ENCODE measurements at places on chromosomes 12 and 14.

DNA sequence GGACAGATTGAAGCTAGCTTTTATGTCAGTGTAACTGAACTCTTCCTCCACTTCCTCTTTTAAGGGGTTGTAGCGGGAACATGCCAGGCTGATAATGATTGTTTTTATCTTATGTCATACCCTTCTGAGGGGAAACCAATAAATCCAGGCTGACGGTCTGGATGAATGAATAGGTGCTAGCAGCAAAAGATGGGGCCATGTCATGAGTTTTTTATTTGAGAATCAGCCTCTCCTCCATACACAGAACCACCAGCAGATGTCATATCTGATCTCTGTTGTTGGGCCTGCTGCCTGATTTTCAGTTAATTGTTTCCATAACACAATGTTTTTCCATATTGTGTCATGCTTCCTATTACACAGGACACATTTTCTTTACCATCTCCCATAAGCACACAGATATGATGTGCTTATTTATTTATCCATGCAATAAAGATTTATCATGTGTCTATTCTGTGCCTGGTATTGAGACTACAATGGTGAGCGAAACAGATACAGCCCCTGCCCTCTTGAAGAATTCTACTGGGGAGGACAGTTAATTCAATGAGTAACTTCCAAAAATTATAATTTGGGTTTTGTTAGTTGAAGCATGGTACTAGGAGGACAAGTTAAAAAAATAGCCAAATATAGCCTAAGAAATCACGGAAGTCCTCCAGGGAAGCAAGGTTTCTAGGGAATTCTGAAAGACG is 33.6 kb upstream of the CRY1 start:
- no peak for DNase-seq

- DNase-seq, result no peak
Observed at GRCh38 chr14:26841326-26841725, 243.5 kb upstream of the NOVA1 start.

GRCh38 chr14:26206640-26207039 is 391.2 kb downstream of the NOVA1 start:
- no peak for DNase-seq

DNA sequence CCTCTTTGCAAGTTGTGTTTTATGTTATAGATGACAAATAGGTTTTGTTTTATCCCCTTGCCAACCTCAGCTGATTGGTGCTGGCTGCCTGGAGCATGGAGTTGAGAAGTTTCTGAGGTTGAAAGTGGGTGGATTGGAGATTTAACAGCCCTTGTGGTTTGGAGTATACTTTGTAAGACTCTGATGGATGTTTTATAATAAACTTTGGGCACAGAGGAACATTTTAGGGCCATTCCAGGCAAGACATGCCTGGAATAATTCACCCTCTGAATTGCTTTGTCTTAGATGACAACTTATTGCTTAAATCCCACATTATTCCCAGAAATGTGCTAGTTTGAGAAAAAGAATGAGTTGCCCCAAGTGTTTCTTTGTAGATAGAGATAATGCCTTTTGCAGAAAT is 158.9 kb downstream of the SLC5A8 start:
- no peak for DNase-seq

GRCh38 chr14:104930526-104931303 is 6.0 kb downstream of the PLD4 start:
- no peak for DNase-seq

DNA sequence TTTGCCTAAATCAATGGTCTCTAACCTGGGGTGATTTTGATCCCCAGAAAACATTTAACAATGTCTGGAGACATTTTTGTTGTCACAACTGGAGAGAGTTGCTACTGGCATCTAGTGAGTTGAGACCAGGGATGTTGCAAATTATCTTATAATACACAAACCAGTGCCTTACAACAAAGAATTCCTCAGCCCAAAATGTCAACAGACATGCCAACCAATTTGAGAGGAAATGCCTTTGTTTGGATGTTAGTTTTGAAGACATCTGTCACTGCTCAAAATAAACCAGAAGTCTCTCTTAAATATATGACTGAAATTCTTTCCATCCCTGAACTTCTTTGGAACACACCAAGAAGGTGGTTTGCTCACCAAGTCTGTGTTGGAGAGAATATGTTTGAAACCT is 336.9 kb upstream of the ATP2B1 start:
- no peak for DNase-seq

GRCh38 chr12:7042842-7043241 is 17.7 kb upstream of the C1S start:
- no peak for DNase-seq

DNA sequence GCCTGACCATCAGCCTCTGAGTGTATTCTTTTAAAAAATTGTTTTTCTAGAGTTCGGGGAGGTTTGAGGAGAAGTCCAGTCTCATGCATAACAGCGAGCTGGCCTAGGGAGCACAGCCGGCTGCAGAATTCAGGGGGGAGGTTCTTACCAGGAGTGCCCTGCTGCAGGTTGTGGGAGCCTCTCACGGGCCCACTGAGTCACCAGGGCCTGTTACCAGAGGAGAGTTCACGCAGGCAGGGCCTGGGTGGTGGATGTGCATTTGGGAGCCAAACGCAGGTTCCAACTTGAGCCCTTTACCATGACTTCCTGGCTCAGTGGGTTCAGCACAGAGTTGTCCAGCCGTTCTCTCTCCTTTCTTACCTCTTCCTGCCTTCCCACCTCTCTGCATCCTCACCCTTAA is 14.4 kb downstream of the CD9 start:
- DNase-seq, result no peak

DNA sequence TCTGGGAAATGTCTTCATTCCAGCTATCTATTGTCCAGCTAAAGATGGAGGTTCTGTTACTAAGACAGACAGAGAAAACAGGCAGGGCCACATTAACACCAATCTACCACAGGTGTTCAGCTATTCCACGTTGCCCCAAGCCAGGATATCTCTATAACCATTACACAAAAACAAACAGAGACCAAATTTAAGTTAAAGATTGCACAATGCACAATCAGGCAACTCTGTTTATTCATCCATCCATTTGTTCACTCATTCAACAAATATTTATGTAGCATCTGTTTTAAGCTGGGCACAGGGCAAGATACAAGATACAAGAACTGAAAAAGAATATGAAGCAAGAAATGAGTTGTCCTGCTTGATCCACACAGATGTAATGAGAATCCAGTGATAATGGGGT is 629.0 kb downstream of the MED13L start:
- DNase-seq, result no peak

DNA sequence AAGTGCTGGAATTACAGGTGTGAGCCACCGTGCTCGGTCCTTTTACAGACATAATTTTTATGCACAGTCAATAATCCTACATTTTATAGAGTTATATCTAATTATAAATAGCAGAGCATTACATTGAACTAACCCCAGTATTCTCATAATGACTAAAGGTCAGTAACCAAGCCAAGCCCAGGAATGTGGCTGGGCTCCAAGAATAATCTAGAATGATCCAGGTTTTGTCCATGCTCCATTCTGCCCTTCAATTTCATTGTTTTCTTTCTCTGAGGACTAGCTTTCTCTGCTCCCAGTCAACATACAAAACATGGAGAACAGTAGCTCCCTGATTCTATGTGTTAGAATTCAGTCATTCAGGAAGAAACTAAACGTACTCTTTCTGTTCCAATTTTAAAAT is 92.1 kb upstream of the KRR1 start:
- no peak for DNase-seq

DNA sequence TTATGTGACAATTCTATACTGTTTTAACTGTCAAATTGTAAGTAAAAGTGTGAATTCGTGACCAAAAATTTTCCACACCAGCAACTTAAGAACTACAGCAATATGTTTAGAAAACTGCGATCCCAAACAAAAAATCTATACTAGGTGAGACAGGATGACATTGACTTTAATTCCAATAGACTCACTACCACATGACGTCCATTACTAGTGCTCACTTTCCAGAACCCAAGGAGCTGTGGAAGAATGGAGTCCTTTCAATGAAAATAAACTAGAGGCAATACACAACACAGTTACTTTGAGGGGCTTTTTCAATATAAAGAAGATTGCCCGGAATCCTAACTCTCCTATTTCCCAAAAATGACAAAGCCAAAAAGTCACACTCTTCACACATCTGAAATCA is 1.4 kb downstream of the EPS8 start:
- DNase-seq, result no peak

DNA sequence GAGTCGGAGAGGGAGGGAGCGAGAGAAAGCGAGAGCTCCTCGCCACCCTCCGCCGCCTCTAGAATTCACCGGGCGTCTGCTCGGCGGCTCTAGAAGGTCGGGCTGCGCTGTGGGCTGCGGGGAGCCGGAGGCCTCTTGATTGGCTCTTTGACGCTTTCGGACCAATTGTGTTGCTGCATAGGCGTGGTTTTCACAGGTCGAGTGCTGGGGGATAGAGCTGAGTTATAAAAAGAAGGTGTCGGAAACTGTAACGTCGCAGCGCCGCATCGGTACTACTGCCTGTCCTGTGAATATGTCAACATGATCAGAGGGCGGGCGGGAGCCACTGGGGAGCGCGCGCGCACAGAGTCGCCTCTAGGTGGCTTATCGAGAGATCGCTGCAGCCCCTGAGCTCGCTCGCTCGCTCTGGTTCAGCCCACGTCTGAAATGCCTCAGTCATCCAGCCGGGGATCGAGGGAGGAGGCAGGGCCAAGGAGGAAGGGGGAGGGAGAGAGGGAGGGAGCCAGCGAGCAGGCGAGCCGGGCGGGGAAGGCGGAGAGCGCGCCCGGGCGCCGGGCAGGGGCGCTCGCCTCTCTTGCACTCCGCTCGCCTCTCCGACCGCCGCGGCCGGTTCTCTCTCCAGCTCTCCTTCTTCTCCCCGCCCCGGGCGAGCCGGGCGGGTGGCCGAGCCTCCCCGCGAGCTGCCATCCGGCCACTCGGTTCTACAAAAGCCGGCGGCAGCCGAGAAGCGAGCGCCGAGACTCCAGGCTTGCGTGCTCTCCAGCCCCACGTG is at the start of gene TBX3:
Gene TBX3 (minus strand): TSS at position 78 of the 772 bp plus-strand sequence. CDS start 975 bp downstream, outside the sequence.
- peak; percentile 75 for DNase-seq

DNA sequence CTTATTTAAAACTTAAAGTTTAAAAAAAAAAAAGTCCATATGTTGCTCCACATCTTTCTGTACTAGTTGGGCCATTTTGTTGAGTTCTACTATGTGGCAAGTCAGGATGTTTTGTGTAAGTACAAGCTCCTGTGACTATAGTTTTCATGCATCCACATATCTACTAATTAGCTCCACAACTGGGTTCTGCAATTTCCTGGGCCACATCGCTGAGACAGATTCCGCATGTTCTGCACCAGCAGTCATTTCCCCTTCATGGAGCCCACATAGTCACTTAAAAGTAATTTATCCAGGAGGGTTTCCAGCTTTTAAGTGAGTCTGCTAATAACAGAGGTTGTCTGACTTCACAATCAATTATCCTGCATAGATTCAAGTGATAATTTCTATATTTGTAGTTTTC is 461.4 kb downstream of the ZFP36L1 start:
- no peak for DNase-seq

DNA sequence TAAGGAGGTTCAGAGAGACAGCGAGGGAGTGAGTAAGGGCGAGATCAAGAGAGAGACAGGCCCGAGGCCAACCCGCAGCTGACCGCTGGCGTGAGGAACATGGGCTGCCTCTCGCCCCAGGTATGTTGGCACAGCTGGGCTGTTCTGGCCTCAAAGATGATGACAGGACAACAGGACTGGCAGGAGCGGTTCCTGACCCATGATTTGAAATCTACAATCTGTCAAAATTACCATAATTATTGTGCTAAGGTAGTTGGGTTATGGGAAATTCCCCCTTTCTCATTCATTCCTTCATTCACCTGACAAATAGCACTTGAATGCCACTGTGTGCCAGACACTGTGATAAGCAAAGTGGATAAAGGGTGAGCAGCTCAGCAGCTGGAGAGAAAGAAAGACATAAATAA is 5.1 kb upstream of the ENDOU start:
- no peak for DNase-seq

DNA sequence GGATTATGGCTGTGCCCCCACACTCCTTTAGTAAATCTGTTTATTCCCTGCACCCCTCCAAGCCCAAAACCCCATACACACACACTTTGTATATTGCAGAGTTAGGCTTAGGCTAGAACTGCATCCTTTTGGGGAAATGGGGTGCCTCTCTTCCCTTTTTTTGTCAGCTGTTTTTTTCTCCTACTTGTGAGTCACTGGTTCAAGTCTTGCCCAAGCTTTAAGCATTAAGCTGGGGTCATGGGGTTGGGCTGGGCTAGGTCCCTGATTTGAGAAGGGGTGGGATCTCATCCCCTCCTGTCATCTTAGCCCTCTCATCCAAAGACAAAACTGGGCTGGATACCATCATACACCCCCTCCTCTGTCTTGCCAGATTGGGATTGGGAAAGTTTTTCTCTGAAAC is 1.6 kb downstream of the LRP1 start:
- DNase-seq, result no peak

DNA sequence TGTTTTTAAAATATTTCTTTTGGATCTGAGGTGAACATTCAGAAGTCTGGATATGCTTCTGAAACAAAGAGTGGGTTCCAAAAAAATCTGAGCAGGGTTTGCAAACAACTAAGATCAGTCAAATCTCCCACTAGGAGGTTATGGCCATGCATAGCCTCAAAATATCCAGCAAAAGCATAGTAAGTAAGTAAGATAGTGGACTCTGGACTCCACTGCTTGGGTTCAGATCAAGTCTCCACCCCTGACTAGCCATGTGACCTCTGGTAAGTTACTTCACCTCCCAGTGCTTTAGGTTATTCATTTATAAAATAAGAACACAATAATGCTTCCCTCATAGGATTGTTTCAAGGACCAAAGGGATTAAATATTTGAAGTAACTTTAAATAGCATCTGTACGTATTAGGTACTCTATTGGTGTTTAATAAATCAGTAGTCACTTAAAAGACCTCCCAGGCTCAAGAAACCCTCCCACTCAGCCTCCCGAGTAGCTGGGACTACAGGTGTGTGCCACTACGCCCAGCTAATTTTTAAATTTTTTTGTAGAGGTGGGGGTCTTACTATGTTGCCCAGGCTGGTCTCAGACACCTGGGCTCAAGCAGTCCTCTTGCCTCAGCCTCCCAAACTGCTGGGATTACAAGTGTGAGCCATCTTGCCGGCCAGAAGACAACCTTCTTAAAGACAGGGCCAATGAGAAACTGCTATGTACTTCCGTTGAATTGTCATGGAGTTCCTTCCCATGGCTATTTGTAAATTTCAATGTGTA is 95.7 kb upstream of the SOX5 start:
- no peak for DNase-seq

- no peak for DNase-seq
Observed at GRCh38 chr12:100433701-100434100, 40.0 kb upstream of the NR1H4 start.

DNA sequence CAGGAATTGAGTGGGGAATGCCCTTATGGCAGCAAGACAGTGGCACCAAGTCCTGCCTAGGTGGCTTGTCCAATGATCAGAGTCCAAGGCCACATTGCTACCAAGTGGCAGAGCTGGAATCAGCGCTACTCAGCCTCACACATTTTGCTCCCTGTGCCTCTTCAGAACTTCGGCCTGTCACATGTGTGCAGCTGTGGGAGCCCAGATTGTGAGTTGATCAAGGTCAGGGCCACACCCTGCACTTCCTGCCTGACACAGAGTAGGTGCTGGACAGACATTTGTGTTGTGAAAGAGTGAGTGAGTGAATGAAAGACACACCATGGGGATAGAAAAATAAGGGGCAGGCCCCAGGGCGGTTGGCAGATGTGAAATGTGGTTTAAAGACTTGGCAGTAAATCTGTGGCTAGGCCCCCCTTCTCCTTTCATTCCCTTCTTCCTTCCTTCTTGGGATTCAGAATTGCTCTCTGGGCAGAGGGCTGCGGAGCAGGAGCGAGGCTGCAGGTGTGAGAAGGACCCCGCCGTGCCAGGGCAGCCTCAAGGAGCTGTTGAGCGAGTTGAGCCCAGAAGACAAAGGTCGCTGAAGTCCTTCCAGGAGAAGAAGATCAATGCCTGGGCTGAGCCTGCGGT is 83.5 kb downstream of the SLC25A47 start:
- no peak for DNase-seq

- no peak for DNase-seq
Observed at GRCh38 chr12:58211211-58211610, 269.8 kb downstream of the ATP23 start.
